ENCODE measurements at places on chromosomes 7 and 10.

- no peak for DNase-seq
Observed at GRCh38 chr7:150399421-150400007, 20.4 kb downstream of the ZNF775 start.

DNA sequence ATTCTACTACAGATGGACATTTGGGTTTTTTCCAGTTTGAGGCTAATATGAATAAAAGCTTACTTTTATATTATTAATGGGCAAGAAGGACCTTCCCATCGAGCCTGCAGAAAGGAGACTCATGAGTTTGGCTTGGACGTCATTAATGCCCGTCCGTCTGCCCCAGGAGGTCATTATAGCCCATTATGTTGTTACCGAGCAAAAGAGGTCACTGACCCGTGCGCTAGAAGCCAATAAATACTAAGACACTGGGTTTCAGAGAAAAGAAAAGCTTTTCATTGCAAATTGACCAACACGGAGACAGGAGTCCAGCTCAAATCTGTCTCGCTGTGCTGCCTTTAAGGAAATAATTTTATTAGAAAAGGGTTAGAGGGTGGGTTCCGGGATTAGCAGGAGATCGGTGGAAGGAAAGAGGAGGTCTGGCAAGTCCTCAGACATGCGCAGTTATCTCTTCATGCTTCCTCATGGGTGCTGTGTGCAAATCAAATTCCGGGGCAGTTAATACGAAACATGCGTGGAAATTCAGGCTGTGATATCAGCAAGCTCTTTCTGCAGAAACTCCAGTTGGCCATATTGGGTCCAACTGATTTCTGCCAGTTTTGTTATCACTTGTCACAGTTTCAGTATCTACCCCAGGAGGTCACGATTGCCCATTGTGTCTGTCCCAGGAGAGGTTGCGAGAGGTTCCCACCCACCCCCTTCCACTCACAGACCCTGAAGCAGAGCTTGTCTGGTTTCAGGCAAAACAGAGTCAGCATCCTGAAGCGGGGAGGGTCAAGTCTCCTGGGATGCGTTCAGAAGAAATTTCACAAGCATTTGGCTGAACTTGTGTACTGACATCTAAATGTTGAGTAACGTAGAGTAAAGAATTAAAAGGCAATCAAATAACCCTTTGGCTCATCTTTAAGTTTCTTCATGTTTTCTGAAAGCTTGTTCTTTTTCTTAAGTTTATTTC is 1.1 kb upstream of the GALNTL5 start:
- DNase-seq: no peak

GRCh38 chr7:128420773-128421172 is 11.0 kb upstream of the IMPDH1 start:
- no peak for DNase-seq

DNA sequence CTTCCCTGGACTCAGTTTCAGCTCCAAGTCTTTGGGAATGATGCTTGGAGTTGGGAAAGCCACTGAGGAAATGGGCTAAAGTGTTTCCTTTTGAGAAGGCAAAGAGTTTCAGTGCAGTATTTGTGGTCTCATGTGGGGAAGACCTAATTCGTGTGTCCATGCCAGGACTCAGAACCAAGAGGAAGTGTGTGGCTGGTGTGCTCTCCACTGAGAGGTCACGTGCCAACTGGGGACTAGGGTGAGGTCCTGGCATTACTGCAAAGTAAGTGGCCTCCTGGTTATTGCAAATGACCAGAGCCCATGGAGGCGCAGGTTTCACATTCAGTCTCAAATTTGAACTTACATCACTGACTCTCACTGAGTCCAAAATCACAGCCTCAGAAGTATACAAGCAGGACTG is 48.6 kb upstream of the ITPRID1 start:
- no peak for DNase-seq

DNA sequence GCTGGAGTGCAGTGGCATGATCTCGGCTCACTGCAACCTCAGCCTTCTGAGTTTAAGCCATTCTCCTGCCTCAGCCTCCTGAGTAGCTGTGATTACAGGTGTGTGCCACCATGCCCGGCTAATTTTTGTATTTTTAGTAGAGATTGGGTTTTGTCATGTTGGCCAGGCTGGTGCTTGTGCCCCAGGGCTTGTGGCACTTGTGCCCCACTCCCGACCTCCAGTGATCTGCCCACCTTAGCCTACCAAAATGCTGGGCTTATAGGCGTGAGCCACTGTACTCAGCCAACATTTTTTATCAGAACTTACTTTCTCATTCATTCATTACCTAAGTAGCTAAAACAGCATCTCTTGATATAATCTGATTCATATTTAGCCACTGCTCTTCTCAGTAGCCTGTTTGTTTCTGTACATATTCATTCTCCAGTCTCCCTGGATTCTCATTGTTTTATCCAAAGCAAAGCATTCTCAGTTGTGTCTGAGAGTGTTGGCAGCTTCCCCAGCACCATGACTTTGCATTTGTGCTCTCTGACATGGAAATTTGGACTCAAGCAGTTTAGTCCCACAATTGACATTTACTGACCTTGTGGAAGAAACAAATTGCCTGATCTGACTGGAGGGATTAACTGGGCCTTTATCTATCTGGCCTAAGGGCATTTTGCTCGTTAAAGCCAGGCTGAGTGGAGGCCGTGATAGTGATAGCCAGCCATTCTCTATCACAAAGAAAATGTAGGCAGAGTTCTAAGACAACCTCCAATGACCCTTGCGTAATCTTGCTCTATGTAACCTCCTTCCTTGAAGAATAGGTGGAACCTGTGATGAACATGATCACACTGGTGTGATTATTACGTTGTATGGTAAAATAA is 44.9 kb downstream of the AKR1B15 start:
- DNase-seq: no peak

GRCh38 chr10:11355592-11355991 is 255.9 kb downstream of the USP6NL start:
- DNase-seq: no peak

Data from naive thymus-derived CD4-positive, alpha-beta T cell (primary cell).